ENCODE measurements at places on chromosomes 16 and 17. TPM values are rescaled to one million over a fixed set of nuclear protein-coding genes. Genes with fewer than 3 reads are reported as not detected.

Gene SETD6
- 33.4 TPM for total RNA-seq

Gene IFT20
- 24.7 TPM for total RNA-seq

Gene CCL14
- total RNA-seq, result not detected

Gene COTL1
- total RNA-seq, result 474 TPM

DNA sequence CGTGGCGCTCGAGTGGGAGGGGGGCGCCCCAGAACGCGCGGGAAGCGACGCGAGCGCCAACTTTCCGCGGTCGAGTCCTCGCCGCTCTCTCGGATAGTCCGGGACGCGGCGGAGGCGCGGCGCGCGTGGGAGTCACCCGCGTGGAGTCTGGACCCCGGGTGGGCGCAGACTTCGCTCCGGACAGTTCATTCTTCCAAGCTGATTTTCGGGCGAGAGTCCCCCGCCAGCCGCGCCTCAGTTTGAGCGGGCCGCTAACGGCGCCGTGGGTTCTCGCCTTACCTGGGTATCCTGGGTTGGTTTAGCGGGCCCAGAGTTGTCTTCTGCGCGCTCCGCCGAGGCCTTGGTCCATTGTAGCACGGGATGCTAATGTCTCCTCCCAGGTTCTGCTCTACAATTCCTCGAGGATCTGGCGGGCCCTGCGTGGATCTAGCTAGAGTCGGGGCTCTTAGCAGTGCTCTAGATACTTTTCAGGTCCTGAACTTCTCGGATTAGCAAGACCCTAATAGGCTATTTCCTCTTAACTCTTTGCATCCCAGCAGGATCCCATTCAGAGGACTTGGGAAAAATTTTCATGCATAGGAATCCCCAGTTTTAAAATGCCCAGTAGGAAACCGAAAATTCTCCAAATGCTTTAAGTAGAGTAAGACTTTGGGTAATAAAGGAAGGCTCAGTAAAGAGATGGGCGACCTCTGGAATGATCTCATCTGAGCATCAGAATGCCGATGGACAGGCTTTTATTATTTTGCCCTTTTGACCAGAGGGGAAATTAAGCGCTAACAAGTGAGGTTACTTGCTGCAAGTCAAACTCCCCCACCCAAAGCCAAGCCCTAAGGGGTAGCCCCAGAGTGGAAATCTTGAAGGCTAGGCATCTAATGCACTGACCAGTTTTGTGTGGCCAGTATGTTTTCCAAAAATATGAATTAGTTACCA is 537 bp upstream of the GJC1 start:
- peak overlapping the region; percentile 65 for H3K27ac ChIP-seq
- H3K27me3 ChIP-seq, result peaks cover 60% of the 10 kb centered on the region
- DNase-seq, result peak; percentile 70
- no peaks in the 10 kb centered on the region for H3K36me3 ChIP-seq

- no peaks in the 10 kb centered on the region for H3K4me1 ChIP-seq
- DNase-seq, result no peak
- no peak overlapping the region for H3K27ac ChIP-seq
- no peak overlapping the region for H3K4me3 ChIP-seq
These were observed 34.8 kb downstream of the ASIC2 start for GRCh38 chr17:33258296-33258695.

DNA sequence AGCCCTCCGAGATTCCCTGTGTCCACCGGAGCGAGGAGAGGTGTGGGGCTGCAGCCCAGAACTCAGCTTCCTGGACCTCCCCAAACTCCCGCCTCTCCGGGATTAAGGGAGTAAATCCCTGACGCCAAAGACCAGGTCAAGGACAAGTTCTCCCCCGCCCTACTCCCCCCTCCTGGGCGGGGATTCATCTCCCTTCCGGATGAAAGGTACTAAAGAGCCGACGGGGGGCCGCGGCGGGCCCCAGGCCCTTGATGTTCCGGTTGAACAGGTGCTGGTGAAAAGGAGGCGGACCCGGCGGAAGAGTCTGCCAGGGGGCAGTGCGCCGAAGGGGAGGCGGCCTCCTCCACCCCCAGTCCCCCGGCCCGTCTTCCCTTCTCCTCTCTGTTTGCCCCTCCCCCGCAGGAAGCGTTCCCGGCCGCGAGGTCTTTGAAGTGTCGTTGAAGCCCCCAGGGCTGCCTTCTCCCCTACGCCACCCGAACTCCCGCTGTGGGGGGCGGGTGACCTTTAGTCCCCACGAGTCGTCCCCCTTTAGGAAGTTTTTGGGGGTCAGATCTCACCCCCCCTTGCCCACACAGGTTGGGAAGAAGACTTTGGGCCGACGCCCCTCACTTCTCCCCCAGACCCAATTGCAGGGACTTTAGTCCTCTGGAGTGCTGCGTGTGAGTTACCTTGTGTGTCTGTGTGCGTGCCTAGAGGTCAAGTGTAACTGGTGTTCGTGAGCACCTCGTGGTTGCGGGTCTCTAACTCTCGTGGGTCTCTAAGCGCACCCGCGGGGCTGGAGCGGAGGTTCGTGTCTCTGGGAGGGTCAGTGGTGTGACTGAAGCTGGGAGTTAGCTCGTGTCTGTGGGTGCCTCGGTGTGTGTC is 1.1 kb upstream of the MLLT6 start:
- H3K4me3 ChIP-seq, result peak overlapping the region; percentile 90
- H3K27me3 ChIP-seq, result no peaks in the 10 kb centered on the region
- DNase-seq, result peak; percentile 92
- peak overlapping the region; percentile 97 for H3K27ac ChIP-seq
- H3K36me3 ChIP-seq, result peaks cover 35% of the 10 kb centered on the region

DNA sequence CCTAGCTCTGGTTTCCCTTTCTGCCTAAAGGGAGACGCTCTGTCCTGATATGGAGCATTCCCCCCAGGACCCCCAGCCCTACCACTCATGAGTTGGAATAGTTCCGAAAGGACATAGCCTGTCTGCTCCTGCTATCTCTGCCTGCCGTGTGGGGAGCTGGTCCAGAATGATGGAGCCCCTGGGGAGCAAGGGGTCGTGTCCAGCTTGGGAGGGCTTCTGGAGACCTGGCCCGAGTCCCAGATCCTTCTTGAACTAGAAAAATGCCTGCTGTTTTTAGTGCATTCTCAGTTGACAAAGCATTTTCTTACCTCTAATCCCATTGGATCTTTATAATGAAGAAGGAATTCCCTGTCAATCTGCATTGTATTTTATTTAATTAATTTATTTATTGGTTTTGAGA is 9.1 kb upstream of the GRN start:
- H3K4me3 ChIP-seq, result no peak overlapping the region
- H3K36me3 ChIP-seq, result no peaks in the 10 kb centered on the region
- H3K27me3 ChIP-seq, result peaks cover 9% of the 10 kb centered on the region
- peaks cover 5% of the 10 kb centered on the region for H3K4me1 ChIP-seq
- no peak overlapping the region for H3K27ac ChIP-seq

GRCh38 chr17:79991924-79992648 is 43.6 kb downstream of the TBC1D16 start:
- peaks cover 28% of the 10 kb centered on the region for H3K4me1 ChIP-seq
- H3K36me3 ChIP-seq, result no peaks in the 10 kb centered on the region
- DNase-seq, result no peak
- peaks cover 6% of the 10 kb centered on the region for H3K27me3 ChIP-seq
- peak overlapping the region; percentile 79 for H3K4me3 ChIP-seq

- H3K4me3 ChIP-seq, result peak overlapping the region; percentile 9
- H3K36me3 ChIP-seq, result peaks cover 87% of the 10 kb centered on the region
- H3K27me3 ChIP-seq, result no peaks in the 10 kb centered on the region
- peak overlapping the region; percentile 80 for H3K27ac ChIP-seq
These were observed 179.1 kb upstream of the CACNG5 start for GRCh38 chr17:66655861-66656260.

DNA sequence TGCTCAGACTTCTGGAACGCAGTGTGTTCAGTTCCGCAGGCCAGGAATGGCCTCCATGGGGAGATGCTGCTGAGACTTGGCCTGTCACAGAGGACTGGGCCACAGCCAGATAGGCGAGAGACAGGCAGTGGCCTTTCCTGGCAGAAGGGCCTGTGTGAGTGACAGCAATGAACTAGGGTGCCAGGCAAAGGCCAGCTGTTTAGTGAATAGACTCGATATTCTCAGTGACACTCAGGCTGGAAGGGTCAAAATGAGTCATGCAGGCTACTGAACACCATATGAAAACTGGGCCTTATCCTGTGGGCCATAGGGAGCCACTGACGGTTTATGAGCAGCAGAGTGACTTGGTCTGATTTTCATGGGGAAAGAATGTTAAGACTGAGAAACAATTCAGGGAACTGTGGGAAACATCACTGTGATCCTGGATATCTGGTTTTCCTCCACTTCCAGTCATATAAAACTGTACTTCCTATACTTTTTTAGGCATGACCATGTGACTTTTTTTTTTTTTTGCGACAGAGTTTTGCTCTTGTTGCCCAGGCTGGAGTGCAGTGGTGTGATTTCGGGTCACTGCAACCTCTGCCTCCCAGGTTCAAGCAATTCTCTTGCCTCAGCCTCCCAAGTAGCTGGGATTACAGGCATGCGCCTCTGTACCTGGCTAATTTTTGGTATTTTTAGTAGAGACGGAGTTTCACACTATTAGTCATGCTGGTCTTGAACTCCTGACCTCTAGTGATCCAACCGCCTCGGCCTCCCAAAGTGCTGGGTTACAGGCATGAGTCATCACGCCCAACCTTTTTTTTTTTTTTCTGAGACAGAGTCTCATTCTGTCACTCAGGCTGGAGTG is 5.2 kb upstream of the NUBP1 start:
- peak; percentile 82 for DNase-seq
- H3K27ac ChIP-seq, result peak overlapping the region; percentile 81
- H3K36me3 ChIP-seq, result no peaks in the 10 kb centered on the region
- H3K4me3 ChIP-seq, result peak overlapping the region; percentile 32
- peaks cover 39% of the 10 kb centered on the region for H3K4me1 ChIP-seq
- H3K27me3 ChIP-seq, result no peaks in the 10 kb centered on the region

GRCh38 chr17:75159196-75160031 is 5.1 kb upstream of the JPT1 start:
- peak overlapping the region; percentile 53 for H3K27ac ChIP-seq
- H3K36me3 ChIP-seq, result peaks cover 23% of the 10 kb centered on the region
- H3K4me3 ChIP-seq, result no peak overlapping the region
- H3K4me1 ChIP-seq, result peaks cover 14% of the 10 kb centered on the region
- DNase-seq, result no peak
